T-helper 1 cell treated with Interleukin-12 subunit alpha and Interleukin-12 subunit beta and Interleukin-4 antibody, amounts not matched to agents 30 ng/mL and 1 ng/mL, for 36 hours (primary cell): ENCODE measurements at places on chromosomes 2 and 18. TPM values are rescaled to one million over a fixed set of nuclear protein-coding genes. Genes with fewer than 3 reads are reported as not detected.

The LRRTM4 gene
- not detected in 2 replicates for total RNA-seq

The RAPGEF4 gene
- total RNA-seq, result 0.83 and 1.0 TPM in 2 replicates

The NYAP2 gene
- not detected in 2 replicates for total RNA-seq

The LRATD1 gene
- total RNA-seq, result not detected in 2 replicates

The KCNJ3 gene
- total RNA-seq, result not detected in 2 replicates

The C2orf78 gene
- not detected in 2 replicates for total RNA-seq

The PLA2R1 gene
- not detected in 2 replicates for total RNA-seq

The RANBP2 gene
- 63.0 and 64.8 TPM in 2 replicates for total RNA-seq
